ENCODE measurements at places on chromosomes 7 and 10.

DNA sequence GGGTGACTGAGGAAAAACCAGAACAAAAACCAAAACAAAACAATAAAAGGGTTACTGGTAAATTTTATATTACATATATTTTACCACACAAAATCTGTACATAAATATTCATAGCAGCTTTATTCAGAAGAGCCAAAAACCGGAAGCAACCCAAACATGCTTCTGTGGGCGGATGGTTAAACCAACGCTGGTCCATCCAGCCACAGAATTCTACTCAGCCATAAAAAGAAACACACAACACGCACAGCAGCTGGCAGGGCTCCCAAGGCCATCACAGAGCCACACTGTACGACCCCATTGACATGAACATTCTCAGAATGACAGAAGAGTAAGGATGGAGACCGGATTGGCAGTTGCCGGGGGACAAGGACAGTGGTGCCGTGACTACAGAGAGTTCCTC, 83.6 kb downstream of the PROSER2 start:
- DNase-seq, result peak; percentile 30

GRCh38 chr10:5404208-5405041, at the start of gene TUBAL3:
TSS of gene TUBAL3 (minus strand) at chr10:5404828. CDS start at chr10:5404792, 36 bp downstream.
- no peak for DNase-seq

- DNase-seq, result no peak
These were observed 681.0 kb upstream of the C7orf33 start for GRCh38 chr7:147909431-147910148.

DNA sequence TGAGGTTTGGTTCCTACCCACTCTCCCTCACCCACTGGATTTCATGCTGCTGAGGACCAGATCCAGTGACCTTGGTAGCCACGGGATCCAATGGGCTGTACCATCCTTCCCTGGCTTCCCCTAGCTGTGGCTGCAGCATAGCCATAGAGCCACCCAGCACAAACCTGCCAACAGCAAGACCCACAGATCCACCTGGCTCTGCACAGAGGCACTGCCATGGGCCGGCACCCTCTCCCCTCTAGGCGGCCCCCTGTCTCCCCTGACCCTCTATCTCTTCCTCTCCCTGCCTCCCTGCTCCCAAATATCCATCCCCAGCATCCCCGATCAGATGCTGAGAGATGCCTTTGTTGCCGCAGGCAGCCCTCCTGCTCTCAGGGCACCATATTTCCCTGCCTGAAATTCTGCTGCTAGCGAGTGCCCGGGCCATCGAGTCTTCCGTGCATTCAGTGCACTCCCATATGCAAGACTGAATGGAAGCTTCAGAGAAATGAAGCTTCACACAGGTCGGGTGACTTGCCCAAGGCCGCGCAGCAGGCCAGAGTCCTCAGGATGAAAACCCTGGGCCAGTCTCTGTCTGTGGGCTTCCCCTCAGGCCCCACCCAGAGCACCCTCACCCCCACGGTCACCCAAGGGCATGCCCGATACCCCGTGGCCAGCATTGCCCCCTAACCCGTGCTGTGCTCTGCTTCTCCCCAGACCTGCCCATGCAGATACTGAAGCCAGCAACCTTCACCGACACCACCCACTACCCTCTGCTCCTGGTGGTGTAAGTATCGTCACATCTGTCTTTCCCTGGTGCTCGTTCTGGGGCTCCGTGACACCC, 130.8 kb downstream of the PAXIP1 start:
- DNase-seq, result no peak

- DNase-seq, result no peak
These were observed 26.4 kb upstream of the IL6 start for GRCh38 chr7:22700559-22701002.

- DNase-seq, result peak; percentile 63
These were observed 780 bp downstream of the PLEKHA8 start for GRCh38 chr7:30028749-30029635.

DNA sequence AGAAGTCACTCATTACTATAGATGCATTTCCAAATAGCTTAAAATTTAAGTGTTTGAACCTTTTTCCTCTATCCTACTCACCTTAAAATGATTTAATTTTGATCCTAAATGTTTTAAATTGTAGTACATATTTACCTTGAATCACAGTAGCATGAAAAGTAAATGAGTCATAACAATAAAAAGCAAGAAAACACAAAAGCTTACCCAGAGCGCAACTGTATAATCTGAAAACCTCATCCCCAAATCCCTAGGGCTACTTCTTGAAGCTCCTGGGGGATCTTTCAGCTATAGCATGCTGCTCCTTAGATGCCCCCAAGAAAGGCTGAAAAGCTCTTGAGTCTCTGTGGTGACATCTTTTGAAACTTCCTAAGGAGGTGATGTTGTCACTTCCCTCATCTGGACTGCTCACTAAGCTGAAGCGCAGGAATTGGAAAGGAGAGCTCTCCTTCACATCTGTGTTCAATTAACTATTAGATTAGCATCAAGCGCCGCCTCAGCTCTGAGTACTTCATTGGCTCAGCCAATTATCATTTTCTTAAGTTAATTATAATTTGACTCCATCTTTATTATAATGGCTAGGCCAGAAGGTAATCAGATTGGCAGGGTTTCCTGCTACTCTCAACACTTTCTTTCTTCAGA, 60.2 kb downstream of the SEMA3E start:
- DNase-seq, result no peak

- no peak for DNase-seq
These were observed 7.8 kb downstream of the SFTPD start for GRCh38 chr10:79941146-79941545.

- peak; percentile 17 for DNase-seq
These were observed 171.5 kb upstream of the SP4 start for GRCh38 chr7:21256310-21256877.

GRCh38 chr7:43484678-43485395, 98.1 kb upstream of the STK17A start:
- DNase-seq, result no peak

DNA sequence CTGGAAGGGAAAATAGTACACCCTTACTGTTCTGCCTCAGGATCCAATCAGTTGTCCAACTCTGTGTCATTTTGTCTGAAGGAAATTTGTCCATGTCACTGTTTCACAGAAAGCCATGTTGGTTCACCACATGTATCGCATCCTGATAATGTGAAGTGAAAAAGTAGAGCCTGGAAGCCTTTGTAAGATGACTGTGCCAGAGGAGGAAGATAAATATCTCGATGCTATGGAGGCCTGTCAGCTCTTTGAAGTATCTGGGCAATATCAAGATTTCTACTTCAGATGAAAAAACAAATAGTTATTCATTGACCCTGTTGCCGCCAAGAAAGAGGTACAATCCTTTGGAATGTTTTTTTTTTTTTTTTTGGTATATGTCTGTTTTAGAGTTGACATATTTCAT, 270.5 kb downstream of the PHF14 start:
- DNase-seq, result no peak

- no peak for DNase-seq
These were observed 32.6 kb downstream of the PRLHR start for GRCh38 chr10:118562851-118563250.

- DNase-seq, result peak; percentile 77
These were observed 575 bp downstream of the DLG5 start for GRCh38 chr10:77925795-77926565.

- DNase-seq, result no peak
These were observed 33.2 kb downstream of the CDH23 start for GRCh38 chr10:71429929-71430328.

DNA sequence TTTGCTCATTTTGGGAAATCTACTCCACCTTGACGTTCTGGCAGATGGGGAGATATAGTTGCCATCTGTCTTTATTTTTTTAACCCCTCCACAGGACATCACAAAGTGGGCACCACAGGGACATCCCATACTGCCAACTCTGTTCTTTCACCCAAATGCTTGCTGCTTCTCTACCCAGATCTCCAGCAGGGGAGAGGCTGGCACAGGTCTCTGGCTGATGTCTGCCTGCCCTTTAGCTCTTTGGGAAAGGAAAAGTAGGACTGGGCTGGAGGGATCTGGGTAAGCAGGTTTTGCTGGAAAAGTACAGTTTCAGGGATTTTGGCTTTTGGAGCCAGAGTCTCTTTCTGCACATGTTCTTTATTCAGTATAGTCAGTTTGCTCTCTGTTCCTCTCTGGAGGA, 156.7 kb downstream of the ANLN start:
- DNase-seq, result no peak

DNA sequence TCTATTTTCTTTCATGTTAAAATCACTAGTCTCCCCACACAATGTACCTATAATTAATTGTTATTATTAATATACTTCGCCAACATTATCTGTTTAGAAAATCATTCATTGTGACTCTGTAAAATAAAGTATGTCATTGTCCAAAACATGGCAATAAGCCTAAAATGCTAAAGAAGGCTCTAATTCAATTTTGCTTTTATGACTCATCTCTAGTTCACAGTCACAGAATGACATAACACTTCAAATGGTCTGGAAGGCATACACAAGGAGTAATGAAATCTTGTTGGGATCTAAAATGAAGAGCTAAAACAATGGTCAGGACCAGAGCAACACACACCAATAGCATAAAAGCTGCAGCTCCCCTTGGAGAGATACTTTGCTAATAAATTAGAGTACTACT, 505.8 kb downstream of the GPAM start:
- DNase-seq, result no peak

- no peak for DNase-seq
These were observed 106.5 kb downstream of the PRLHR start for GRCh38 chr10:118488710-118489497.

DNA sequence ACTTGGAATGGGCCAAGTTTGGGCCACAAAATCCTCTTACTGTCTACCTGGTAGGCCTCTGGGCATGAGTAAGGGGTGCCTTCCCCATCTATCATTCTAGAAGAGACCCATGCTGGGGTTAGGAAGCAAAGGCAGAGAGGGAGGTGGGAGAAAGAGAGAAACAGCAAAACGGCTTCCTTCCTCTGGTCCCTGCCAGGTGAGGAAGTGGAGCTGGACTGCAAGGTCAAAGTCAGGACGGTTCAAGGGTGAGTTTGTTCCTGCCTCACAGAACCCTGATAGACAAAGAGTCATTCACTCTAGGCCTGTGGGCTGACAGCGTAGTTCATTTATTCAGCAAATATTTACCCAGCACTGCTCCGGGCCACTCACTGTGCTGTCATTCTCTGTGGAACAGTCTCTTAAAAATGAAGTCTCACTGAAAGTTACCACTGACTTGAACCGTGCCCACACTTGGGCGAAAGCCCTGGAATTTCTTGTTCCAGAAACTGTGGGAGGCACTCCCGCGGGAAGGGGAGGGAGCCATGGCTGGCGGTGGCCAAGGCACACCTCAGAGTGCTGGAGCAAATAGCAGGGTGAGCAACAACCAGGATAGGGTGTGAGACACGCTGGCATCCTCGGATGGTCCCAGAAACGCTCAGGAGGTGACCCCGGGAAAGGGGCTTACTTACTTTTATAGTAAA, 26.2 kb upstream of the ECHDC3 start:
- DNase-seq, result no peak

DNA sequence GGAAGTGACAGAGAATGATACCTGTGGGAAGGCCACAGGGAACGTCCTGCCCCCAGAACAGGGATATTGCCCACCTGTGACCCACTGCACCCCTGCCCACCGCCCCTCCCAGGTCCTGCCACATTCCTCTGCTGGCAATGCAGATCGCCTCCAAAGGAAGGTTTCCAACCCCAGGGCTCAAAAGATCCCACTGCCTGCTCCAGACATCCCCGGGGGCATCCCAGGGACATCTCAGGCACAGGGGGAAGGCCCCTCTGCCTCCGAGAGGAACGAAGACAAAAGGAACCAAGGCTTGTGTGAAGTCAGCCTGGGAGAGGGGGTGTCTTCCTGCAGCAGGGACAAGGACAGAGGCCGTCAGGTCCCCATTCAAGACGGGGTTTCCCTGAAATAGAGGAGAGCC, 28.5 kb downstream of the NUDT1 start:
- no peak for DNase-seq

DNA sequence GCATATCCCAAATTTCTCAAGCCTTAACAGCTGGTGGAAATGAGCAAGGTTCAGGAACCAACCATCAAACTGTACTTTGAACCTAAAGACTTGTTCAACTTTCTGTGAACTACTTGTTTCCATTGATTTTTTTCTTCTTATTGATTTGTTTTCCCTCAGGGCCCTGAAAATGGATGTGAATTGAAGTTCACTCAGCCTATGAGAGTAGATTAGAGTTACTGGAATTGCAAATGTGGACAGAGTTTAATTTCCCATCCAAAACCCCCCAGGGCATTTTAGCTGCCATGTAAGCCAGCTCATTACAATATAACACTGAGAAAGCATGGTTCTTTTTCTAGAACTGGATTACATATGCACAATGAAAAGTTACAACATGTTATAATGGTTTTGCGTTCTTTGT, 1105.7 kb downstream of the REEP3 start:
- no peak for DNase-seq

- peak; percentile 77 for DNase-seq
These were observed 988 bp upstream of the EN2 start for GRCh38 chr7:155456738-155457543.

DNA sequence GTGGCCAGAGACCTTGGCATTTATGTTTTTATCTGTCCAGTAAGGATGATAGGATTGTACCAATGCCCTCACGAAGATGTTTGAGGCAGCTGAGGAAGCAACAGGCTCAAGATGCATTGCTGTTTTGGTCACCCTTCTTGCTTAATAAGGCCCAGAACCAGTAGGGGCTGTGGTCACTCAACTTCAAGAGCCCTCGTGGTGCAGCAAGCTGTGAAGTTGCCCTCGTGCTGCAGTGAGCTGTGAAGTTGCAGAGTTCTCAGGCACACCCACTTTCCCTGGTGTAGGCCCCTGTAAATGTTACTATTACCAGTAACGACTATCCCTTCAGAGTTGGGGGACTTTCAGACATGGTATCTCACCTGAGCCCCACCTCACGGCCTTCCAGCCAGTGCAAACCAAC, 207.6 kb upstream of the LYZL1 start:
- DNase-seq, result no peak

DNA sequence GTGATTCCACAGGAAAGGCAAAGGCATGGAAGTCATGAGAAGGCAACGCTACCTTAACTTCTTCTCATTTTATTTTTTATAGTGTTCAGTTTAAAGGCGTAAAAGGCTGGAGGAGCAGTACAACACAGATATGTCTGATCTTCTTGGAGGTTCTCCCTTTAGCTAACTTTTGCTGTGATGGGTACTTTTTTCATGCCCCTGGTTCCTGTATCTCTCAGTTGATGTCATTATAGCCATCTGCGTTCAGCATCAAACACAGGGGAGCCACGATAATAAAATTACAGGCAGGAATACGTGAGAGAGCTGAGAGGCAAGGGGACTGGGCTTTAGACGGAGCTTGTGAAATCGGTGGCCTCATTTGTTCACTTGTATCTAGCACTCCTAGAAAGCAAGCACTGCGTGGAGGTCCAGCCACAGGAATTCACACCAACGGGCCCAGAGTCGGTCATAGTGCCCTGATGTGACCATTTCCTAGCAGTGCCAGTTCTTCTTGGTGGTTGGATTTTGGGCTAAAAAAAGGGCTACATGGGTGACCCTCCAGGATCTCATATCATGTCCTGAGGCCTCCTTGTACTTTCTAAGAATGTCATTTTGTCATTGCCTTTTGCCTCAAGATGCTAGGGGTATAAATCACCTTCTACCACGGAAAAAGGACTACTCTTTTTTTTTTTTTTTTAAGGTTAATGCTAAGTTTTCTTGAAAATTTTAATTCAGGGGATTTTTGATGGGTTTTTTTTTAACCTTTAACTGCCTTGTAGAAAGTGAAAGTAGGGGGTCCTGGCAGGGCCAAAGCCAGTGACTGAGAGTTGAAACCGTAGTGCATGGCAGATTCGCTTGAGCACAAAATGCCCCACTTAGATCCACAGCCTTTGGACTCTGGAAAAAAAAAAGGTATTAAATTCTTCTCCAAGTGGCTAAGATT, 191.5 kb downstream of the CELF2 start:
- peak; percentile 47 for DNase-seq
